ENCODE measurements at places on chromosomes 7 and 10.
A peak's percentile ranks its signal among the peaks of the same experiment; 100 is the strongest.

DNA sequence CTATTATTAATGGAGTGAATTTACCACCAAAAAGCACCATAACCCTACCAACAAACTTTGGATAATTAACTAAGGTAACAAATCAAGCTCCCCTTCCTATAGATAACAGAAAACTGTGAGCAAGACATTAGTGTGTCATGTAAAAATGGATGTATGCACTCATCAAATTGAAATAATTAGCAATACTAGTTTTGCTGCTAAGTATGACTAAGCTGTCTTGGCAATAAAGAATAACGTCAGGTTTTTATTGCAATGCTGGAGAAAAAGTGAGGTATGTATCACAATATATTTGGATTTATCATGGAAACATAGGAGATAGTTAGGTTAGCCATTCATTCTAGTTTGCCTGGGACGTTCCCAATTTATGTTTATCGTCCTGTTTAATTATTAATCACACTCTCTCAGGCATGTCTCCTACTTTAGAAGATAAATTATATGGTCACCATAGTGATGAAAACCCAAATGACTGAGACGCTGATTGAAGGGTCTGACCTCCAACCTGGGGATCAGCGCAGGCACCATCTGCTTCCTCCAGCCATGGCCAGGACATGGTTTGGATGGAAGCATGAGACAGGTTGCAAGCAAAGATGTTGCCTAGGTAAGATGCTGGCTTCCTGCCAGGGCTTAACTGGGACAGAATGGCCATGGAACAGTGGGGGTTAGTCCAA, 125.6 kb downstream of the FANK1 start:
- peak; percentile 43 for DNase-seq

- DNase-seq = no peak
Measured at GRCh38 chr10:114508376-114508775, 104.1 kb upstream of the AFAP1L2 start.

GRCh38 chr7:155807065-155807671, 5.1 kb downstream of the SHH start:
- no peak for DNase-seq

DNA sequence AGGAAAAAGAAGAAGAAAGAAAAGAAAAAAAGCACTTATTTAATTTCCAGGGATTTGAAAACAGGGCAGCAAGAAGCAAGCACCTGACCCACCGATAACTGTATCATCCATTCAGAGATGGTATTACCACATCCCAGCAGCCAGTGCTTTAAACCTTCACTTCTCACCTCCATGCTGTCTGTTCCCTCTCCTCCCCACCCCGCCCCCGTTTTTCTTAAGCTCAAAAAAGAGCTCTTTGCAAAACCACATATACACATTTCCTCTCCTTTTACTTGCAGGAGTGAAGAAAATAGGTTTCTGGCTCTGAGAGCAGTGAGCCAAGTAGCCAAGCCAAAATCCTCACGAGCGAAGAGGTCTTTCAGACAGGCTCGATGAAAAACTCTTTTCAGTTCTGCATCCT, 2.2 kb downstream of the STOX1 start:
- DNase-seq = no peak

GRCh38 chr10:25226775-25227682, 52.2 kb downstream of the GPR158 start:
- DNase-seq = peak; percentile 29

DNA sequence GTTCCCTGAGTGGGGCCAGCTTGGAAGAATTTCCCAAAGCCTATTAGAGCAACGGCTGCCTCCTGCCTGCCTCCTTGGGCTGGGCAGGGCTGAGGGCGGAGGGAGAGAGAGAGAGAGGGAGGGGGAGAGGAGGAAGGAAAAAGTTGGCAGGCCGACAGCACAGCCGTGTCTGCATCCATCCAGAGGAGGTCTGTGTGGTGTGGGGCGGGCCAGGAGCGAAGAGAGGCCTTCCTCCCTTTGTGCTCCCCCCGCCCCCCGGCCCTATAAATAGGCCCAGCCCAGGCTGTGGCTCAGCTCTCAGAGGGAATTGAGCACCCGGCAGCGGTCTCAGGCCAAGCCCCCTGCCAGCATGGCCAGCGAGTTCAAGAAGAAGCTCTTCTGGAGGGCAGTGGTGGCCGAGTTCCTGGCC, at the start of gene AQP1:
Gene AQP1, plus strand, starts transcription at position 293 of the 409 bp plus-strand sequence. Its CDS starts 57 bp downstream, at position 350.
- no peak for DNase-seq

GRCh38 chr7:117401293-117402002, 25.8 kb downstream of the ASZ1 start:
- DNase-seq = peak; percentile 3

DNA sequence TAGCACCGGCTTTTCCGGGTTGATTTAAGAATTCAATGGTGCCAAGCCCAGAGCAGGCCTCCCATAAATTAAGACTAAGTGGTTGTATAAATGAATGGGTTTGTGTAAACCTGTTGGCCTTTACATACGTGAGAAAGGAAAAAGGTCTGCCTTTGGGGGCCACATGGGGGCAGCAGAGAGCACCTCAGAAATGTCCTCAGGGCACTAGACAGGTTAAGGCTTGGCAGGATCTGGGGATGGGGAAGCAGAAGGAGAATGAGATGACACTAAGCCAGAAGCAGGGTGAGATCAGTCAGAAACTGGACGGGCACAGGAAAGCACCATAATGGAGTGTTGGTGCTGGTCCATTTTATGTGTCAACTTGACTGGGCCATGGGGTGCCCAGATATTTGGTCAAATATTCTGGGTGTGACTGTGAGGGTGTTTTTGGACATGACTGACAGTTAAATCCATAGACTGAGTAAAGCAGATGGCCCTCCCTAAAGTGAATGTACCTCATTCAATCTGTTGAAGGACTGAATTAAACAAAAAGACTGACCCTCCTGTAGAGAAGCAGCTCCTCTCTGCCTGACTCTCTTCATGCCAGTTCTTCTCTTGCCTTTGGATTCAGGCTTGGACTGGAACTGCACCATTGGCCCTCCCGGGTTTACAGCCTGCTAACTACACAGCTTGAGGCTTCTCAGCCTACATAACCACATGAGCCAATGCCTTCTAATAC, 58.9 kb downstream of the FRMPD2 start:
- DNase-seq = peak; percentile 48

DNA sequence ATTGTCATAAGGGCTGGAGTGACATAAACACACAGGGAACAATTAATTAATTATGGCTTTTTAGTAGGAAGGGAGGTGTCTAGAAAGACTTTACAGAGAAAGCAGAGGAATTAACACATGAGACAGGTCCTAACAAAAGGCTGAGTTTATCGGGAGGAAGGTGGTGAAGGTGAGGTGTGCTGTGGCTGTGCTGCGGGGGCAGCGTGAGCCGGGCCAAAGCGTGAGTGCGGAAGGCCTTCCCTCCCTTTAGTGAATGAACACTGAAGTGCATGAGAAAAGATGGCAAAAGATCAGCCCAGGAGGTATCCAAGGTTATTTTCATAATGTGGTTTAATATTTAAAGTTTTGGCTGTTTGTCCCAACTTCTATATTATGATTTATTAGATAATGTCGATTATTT, 243.4 kb upstream of the PLXNA4 start:
- DNase-seq = no peak

- no peak for DNase-seq
Measured at GRCh38 chr7:98719396-98719795, 102.3 kb downstream of the NPTX2 start.

DNA sequence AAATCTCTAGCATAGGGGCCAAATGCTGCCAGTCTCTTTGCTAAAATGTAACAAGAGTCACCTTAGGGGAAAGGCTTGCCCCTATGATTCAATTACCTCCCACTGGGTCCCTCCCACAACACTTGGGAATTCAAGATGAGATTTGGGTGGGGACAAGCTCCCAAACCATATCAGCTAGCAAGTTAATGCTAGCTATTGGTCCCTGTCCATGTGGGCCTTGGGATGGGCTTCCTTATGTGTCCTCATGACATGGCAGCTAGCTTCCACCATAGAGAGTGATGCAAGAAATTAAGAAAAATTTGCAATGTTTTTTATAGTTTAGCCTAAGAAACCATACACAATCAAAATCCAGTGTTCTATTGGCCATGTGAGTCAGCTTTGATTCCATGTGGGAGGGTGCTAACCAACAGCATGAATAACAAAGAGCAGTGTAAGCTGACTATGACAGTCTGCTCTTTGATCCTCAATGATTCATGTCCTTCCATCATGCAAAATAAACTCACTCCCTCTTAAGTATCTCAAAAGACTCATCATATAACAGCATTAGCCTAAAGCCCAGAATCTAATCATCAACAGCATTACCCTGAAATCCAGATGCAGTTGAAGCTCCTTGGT, 21.7 kb upstream of the ZNF365 start:
- no peak for DNase-seq

Measured in NCI-H524 (cell line).